ENCODE measurements at places on chromosomes 2 and 18.

GRCh38 chr2:154537024-154537423 lies 161.5 kb upstream of the KCNJ3 start:
- DNase-seq: no peak

DNA sequence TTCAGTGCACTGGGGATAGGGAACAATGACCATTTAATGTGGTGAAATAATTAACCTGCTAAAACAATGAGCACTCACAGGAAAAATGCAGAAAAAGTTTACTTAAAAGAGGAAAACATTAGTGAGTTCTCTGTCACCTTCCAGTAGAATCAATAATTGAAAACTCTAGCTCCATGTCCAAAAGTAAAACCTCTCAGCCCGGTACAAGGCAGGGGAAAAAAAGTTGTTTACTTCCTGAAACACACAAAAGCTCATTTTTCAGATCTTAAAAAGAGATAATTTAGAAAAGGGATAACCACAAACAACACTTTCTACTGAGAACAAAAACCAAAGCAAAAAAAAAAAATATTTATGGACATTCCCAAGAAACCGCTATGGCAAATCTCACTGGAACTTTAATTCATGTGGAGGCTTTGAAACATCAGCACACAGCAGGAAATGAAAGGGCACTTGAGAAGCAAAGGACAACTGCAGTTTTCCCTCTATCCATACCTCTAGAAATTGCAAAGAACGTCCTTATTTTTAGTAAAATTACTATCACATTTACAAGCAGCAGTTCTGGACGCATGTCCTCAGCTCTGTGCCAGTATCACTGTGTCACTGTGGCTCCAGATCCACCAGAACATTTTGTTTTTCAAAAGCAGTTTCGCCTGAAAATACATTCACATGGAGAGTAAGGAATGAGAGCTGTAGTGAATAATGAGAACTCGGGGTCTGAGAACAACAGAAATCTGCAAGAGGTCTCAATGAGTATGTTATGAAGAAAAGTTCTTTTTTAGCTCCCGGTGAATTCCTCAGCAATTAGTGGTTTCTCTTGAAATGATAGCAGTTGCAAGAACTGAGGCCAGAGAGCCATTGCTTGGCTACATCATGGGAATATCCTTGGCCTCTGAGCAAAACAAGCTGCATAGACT lies 44.7 kb upstream of the DNAH7 start:
- no peak for DNase-seq

- DNase-seq: no peak
These were observed 37.1 kb downstream of the AGFG1 start for GRCh38 chr2:227509076-227509475.

- no peak for DNase-seq
These were observed 927.7 kb upstream of the CDH2 start for GRCh38 chr18:29104671-29105070.
